ENCODE measurements at places on chromosomes 2 and 18. TPM values are rescaled to one million over a fixed set of nuclear protein-coding genes. Genes with fewer than 3 reads are reported as not detected.

Gene FEV
- not detected for total RNA-seq

Gene TEKT4
- total RNA-seq, result not detected

Gene SIX3
- not detected for total RNA-seq

Gene FAM124B
- total RNA-seq, result 13.3 TPM

Gene RRM2
- 6.4 TPM for total RNA-seq

Gene LAPTM4A
- 138 TPM for total RNA-seq

Data from dermis lymphatic vessel endothelial cell (primary cell).